ENCODE measurements at places on chromosomes 6 and 20.

GRCh38 chr20:46150943-46151342, 32.8 kb downstream of the CD40 start:
- DNase-seq, result no peak

DNA sequence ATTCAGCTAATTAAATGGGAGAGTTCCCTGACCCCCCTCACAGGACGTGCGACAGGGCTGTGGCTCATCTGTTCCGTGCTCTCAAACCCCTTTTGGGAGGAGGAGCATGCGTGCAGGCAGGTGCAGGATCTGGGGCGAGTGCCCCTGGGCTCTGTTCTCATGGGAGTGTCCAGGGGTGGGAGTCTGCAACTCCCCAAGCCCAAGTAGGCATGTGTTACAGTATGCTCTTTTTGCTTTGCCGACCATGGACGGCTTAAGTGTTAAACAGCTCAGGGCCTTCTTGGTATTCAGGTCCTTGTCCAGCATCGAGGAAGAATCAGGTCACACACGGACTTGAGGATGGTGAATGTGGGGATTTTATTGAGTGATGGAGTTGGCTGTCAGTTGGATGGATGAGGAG, 101.6 kb downstream of the NCOA3 start:
- DNase-seq, result no peak

DNA sequence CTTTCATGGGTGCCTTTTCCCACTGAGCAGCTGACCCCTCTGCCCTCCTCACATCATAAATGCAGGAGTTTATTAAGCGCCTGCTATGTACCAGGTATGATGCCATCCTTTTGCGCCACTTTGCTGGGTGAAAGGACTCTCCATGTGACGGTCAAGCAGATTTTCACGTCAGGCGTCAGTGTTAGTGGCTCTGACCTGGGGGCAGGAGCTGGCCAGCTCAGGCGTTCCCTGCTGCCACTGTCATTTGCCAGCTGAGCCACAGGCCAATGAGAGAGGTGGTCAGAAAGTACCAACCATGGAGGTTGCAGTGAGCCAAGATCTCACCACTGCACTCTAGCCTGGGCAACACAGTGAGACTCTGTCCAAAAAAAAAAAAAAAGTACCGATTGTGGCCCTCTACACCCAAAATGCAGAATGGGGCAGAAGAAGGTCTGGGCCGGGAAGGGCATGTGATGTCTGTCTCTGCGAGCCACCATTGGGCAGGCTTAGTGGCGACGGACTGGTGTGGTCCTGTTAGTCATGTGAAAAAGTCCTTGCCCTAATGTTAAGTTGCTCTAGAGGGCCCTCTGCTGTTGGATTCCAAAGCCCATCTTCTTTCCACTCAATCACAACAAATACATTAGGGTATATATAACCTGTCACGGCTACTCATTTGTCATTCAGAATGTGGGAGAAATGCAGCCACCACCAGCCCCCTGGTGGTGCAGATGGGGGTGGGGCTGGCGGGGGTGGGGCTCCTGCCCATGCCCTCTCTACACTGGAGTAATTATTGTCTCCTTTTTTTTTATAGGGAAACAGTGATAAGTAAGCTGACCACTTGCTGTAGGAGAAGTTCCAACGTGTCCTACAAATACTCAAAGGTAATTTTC, 18.4 kb upstream of the SLC22A1 start:
- DNase-seq, result no peak

DNA sequence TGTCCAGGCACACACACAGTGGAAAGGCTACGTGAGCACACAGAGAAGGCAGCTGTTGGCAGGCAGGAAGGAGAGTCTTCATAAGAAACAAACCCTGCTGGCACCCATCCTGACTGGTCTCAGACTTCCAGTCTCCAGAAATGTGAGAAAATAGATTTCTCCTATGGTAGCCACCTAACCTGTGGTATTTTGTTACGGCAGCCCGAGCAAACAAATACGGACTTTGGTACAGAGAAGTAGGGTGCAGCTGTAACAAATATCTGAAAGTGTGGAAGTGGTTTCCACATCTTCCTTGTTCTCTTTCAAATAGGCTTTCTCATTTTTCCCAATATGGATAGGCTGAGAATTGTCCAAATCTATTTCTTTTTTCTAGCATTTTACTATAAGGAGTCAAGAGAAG, 94.6 kb downstream of the ADGB start:
- DNase-seq, result no peak

- DNase-seq, result no peak
Measured at GRCh38 chr6:11706171-11706570, 72.4 kb downstream of the ADTRP start.

GRCh38 chr6:31125586-31126363, 5.5 kb upstream of the CDSN start:
- DNase-seq, result no peak

- DNase-seq, result no peak
Measured at GRCh38 chr20:43937591-43937990, 22.9 kb downstream of the TOX2 start.

DNA sequence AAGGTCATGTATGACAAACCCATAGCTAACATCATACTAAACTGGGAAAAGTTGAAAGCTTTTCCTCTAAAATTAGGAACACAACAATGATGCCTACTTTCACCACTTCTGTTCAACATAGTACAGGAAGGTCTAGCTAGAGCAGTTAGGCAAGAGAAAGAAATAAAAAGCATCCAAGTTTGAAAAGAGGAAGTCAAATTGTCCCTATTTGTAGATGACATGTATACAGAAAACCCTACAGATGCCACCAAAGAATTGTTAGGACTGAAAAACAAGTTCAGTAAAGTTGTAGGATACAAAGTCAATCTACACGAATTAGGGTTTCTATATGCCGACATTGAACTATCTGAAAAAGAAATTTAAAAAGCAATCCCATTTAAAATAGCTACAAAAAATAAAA, 89.4 kb upstream of the GLP1R start:
- no peak for DNase-seq

DNA sequence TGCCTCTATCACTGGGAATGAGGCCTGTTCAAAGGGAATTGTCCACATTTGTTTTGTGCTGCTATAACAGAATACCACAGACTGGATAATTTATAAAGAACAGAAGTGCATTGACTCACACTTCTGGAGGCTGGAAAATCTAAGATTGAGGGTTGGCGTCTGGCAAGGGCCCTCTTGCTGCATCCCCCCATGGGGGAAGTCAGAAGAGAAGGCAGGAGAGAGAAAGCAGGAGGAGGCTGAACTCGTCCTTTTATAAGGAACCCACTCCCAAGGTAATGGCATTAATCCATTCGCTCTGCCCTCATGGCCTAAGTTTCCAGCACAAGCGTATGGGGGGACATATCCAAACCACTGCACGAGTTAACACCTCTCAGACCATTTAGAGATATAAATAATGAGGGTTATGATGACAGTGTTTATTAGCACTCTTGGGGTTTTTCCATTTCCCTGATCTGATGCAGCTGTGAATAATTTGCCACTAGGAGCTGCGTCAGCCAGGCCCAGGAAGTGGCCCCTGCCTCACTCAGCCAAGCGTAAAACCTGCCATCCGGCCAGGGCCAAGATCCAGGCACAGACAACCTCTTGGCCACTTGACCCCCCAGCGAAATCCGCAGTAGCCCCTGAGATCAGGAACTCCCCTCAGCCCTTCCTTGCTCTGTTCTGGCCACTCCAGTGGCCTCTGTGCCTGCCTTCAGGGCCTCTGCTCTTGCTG, 14.2 kb upstream of the SLCO4A1 start:
- no peak for DNase-seq

DNA sequence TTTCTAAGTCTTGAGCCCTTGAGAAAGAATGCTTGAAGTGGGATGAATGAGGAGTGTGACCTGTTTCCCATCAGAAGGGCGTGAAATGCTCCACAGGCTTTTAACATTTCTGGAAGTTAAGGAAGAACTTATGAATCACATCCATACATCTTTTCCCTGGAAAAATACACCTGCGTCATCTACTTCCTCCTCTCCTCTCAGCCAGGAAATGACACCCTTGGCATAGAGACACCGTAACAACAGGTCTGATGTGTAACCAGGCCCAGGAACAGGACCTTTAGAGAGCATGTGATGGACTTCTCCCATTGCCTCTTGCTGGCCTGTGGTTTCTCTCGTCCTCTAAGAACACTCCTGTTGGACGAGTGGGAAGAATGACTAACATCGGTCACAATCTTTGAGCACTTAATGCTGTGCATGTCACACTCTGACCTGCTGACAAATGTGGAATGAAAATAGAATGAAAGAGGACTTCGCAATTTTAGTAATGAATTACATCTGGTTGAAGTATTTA, 28.5 kb upstream of the CITED2 start:
- no peak for DNase-seq

DNA sequence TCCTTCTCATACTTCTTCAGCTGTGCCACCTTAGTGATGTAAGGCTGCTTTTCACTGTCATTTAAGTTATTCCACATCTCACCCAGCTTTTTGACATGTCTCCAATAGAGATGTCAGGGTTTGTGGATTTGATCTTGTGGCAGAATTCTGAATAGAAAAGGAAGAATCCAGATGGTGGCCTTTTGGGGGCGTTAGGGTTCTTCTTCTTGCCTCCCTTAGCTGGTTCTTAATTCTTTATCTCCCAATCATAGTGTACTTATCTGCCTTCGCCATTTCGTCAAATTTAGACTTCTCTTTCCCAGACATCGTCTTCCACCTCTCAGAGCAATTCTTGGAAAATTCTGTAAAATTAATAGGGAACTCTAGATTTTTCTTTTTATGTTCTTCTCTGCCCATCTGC, 422.9 kb downstream of the GJA1 start:
- no peak for DNase-seq

DNA sequence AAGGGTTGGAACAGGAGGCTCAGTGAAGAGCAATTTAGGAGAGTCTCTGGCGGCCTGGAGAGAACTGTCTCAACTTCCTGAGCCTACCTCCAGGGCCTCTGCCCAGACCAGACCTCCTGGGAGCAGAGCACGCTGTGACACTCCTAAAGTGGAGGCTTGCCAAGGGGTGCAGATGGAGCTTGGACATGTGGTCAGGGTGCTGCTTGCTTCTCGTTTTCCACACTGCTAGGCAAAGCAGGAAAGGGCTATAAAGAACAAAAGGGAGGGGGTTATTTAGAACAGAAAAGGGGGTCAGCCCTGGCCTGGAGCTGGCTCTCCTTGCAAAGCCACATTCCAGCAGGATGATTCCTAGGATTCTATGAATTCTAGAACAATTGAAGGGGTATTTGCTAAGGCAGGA, 145.7 kb upstream of the GGTLC1 start:
- DNase-seq, result no peak

GRCh38 chr6:123854201-123854600, 50.5 kb downstream of the NKAIN2 start:
- no peak for DNase-seq

- no peak for DNase-seq
Measured at GRCh38 chr20:50590348-50590664, 80.1 kb downstream of the PTPN1 start.

DNA sequence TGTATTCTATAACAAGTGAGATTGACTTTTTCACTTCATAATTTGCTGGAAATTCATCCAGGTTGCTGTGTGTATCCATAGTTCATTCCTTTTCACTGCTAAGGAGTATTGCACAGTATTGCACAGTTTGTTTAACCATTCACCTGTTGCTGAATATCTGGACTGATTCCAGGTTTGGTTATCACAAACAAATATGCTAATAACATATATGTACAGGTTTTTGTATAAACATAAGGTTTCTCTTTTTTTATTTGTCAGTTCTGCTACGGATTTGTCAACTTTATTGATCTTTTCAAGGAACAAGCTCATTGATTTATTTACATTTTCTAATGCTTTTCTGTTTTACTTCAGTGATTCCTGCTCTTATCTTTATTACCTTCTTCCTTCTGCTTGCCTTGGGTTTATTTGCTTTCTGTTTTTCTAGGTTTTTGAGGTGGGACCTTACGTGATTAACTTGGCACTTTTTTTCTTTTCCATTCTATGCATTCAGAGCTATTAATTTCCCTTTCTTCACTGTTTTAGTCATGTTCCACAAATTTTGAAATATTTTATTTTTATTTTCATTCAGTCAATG, 117.0 kb upstream of the OGFRL1 start:
- DNase-seq, result no peak

DNA sequence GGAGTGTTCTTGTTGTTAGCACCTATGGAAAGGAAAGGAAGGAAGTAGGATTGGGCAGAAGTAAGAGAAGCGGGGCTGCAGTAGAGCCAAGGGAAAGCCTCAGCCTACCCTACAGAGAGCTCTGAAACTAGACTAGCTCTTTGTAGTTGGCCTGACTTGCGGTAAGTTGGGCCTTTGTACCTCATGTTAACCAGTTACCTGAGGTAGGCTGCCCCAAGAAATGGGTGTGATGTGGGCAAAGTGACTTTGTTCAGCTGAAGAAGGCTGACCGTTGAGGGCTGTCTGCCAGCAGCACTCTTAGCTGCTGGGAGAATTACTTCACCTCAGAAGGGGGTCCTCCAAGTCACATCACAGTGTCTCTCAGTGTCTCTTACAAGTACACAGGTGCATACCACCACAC, 54.9 kb upstream of the FAM184A start:
- DNase-seq, result no peak

- DNase-seq, result no peak
Measured at GRCh38 chr6:128807577-128807976, 75.4 kb upstream of the LAMA2 start.

- DNase-seq, result peak; percentile 94
Measured at GRCh38 chr20:2470423-2471193, at the start of gene SNRPB. TSS of gene SNRPB (minus strand) at chr20:2470789. CDS start at chr20:2470690, 99 bp downstream.

DNA sequence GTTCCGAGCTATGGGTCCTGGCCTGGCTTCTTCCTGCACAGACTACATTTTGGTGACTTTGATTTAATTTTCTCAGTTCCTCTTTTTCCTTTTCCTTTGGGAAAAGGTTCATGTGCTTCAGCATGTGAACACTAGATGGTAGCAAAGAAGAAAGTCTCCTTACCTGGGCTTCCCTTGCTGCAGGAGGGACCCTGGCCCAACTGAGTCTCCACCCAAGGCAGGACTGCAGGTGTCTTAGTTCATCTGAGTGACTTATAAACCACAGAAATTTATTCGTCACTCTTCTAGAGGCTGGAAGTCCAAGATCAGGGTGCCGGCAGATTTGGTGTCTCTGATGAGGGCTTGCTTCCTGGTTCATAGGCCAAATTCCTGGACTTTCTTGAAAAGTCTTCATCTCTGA, 163.2 kb downstream of the SYCP2 start:
- DNase-seq, result no peak
